ENCODE measurements at places on chromosomes 11 and 22. TPM values are rescaled to one million over a fixed set of nuclear protein-coding genes. Genes with fewer than 3 reads are reported as not detected.

DNA sequence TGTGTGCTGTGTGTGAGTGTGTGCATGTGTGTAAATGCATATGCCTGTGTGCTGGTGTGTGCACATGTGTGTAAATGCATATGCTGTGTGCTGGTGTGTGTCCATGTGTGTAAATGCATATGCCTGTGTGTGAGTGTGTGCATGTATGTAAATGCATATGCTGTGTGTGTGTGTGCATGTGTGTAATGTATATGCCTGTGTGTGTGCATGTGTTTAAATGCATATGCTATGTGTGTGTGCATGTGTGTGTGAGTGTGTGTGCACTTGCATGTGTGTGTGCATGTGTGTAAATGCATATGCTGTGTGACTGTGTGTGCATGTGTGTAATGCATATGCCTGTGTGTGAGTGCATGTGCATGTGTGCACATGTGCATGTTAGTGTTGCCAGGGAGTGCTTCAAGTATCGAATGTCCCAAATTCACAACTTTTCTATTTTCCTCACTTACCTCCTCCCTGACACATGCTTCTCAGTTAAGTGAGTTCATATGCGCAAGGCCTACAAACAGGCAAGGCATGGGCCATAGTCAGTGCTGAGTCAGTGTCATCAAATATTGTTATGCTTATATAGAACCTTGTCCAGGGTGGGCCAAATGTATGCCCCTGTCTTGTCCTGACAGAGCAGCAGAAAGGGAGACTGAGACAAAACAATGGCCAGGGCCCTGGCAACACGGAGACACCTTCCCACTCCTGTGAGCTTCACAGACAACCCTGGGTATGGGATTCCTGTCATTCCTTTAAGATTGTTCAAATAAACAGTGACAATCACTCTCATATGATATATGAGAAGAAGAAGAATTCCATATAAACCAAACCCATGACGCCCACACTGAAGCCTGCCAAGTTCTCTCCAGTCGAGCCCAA, 38.6 kb downstream of the GGTLC2 start:
- DNase-seq: no peak

DNA sequence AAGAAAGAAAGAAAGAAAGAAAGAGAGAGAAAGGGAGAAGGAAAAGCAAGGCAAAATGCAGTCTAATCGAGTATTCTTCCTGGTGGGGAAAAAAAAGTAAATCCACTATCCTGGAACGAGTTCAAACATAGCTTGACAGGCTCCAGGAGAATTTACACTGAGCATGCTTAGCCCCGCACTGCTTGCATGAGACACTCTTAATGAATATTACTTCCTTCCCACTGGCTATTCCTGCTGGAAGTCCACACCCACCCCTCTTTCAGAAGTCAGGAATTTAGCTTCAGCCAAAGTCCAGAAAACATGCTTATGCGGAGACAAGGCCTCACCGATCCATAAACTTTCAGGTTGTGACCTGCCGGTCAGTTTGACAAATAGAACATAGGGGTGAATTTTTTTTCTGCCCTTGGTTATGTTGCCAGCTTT, 251.8 kb upstream of the BLID start:
- peak; percentile 22 for DNase-seq

- DNase-seq: no peak
Measured at GRCh38 chr11:64233913-64234586, at the start of gene VEGFB. Gene VEGFB (plus strand): TSS chr11:64234584. CDS start chr11:64234834, 250 bp downstream.

DNA sequence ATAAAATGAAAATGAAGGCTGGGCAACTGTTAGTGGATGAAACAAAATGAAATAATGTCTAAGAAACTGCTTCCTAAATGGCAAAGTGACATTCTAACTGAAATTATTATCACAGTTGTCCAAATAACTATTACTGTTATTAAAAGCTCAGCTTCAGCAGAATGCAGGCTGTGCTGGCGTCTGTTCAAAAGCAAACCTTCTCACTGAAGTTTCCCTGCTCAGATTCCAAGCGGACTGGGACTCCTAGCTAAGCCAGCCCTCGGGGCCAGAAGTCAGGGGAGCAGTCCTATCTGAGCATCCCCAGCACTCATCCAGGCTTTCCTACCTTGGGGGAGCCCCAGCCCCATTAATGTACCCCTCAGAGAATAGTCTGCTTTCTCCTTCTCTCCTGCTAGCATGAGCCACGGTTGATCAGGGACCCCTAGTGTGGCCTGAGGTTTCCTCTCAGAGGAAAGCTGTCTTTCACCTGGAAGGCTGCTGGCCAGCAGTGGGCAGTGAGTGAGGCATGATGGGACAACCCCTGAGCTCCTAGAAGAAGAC, 1167.3 kb downstream of the TBC1D22A start:
- no peak for DNase-seq

The NPTXR gene
- 4.5 TPM for total RNA-seq

Data from HFFc6 (cell line).